ENCODE measurements at places on chromosomes 3 and 15. TPM values are rescaled to one million over a fixed set of nuclear protein-coding genes. Genes with fewer than 3 reads are reported as not detected.

- DNase-seq, result no peak
- peak overlapping the region; percentile 39 for H3K4me3 ChIP-seq
- peaks cover 6% of the 10 kb centered on the region for H3K36me3 ChIP-seq
Measured at GRCh38 chr3:187012609-187013051, 82.3 kb downstream of the ST6GAL1 start.

DNA sequence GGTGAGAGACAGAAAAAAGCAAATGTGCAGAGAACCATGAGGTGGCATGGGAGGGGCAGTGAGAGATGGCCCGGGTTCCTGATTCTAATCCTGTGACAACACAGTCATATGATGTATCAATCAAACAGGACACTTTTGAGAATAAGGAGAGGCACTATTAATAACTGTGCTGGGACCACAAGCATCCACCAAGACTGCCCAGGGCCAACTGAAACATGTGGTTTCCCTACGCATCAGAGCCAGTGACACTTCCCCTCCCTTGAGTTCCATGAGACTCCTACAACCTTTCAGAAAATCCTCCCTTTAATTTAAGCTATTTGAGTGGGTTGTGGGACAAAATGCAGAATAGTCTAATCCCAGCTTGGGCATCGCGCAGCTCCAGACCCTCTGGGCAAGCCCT, 17.4 kb downstream of the SH3BP5 start:
- no peak overlapping the region for H3K4me3 ChIP-seq
- peaks cover 50% of the 10 kb centered on the region for H3K4me1 ChIP-seq
- peak overlapping the region; percentile 20 for H3K27ac ChIP-seq
- no peaks in the 10 kb centered on the region for H3K27me3 ChIP-seq
- peaks cover 5% of the 10 kb centered on the region for H3K36me3 ChIP-seq

DNA sequence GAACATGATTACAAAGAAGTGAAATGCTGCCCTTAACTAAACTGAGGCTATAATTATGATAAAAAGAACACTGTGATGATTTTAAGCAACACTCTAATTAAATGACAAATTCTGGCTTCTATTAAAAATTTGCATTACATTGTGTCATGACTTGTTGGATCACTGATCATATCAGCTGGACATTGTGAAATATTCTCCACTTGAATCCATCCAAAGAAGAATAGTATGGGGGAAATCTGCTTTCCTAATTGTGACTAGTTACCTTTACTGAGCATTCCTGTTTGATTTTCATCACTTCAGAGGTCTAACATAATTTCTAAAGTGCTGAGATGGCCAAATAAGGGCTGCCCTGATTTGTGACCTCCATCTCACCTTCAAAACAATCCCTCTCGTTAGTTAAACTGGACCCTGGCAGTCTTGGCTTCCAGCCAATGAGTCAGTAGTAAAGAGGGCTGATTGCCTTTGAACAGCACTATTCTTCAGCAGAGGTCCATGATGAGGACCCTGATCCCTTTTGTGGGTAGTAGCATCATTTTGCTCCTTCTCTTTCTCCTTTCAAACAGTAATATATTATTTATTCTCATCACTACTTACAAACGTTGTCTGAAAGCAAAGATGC, 53.5 kb upstream of the LEKR1 start:
- DNase-seq, result no peak
- no peak overlapping the region for H3K27ac ChIP-seq
- no peaks in the 10 kb centered on the region for H3K36me3 ChIP-seq
- H3K4me1 ChIP-seq, result no peaks in the 10 kb centered on the region
- no peak overlapping the region for H3K4me3 ChIP-seq

- H3K27me3 ChIP-seq, result no peaks in the 10 kb centered on the region
- no peak overlapping the region for H3K4me3 ChIP-seq
- no peaks in the 10 kb centered on the region for H3K4me1 ChIP-seq
- H3K36me3 ChIP-seq, result peaks cover 3% of the 10 kb centered on the region
- DNase-seq, result no peak
- H3K27ac ChIP-seq, result no peak overlapping the region
Measured at GRCh38 chr3:184832903-184833302, 20.9 kb downstream of the VPS8 start.

- H3K27ac ChIP-seq, result no peak overlapping the region
- no peaks in the 10 kb centered on the region for H3K27me3 ChIP-seq
- no peak overlapping the region for H3K4me3 ChIP-seq
- H3K4me1 ChIP-seq, result no peaks in the 10 kb centered on the region
- no peaks in the 10 kb centered on the region for H3K36me3 ChIP-seq
- no peak for DNase-seq
Measured at GRCh38 chr3:133803469-133803868, 2.1 kb upstream of the SRPRB start.

DNA sequence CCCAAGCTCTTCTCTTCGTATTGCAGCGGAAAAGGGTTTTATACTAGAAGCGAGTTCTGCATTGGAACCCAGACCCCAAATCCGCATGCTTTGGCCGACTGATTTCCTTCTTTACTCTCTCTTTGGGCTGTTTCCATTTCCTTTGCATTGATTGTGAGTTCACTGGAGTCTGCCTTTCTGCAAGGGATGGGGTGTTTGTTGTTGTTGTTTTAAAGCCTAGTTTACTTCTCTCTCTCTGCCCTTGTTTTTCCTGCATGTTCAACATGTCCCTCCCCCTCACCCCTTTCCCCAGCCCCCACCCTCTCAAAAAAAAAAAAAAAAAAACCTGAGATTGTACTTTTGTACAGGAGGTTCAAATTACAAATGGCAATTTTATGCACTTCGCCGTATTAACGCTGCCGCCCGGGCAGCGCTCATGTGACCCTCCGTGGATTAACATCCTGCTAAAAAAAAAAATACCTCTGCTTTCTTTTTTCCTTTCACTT, 2.2 kb downstream of the NR2F2 start:
- no peaks in the 10 kb centered on the region for H3K36me3 ChIP-seq
- no peaks in the 10 kb centered on the region for H3K27me3 ChIP-seq
- H3K4me1 ChIP-seq, result peaks cover 3% of the 10 kb centered on the region
- H3K4me3 ChIP-seq, result peak overlapping the region; percentile 60

- no peak overlapping the region for H3K27ac ChIP-seq
- peaks cover 1% of the 10 kb centered on the region for H3K27me3 ChIP-seq
- no peak overlapping the region for H3K4me3 ChIP-seq
- no peak for DNase-seq
Measured at GRCh38 chr15:51137880-51138430, 43.2 kb upstream of the TNFAIP8L3 start.

DNA sequence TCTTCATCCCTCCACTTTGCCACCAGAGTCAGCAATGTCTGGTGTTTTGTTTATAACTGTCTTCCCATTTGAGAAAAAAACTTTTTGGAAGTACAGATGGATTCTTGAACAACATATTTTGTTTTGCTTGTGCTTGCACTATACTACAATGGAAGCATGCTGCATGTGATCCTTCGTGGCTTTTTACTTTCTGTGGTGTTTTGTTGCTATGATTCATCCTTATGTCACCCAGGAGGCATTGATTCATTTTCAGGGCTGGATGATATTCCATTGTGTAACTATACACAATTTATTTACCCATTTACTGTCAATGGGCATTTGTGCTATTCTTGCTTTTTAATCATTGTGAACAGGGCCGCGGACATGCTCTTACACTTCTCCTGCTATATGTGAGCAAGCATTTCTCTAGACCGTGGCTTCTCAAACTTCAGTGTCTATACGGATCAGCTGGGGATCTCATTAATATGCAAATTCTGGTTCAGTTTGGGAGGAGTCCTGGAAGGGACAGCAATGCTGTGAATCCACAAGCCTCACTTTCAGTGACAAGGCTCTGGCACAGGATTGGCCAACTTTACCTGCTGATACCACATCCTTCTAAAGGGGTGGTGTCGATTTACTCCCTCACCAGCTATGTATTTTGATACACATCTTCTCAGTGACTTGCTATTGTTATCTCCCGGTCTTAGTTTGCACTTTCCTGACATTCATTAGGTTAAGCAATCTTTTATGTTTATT, 65.9 kb downstream of the POLR2M start:
- H3K4me1 ChIP-seq, result no peaks in the 10 kb centered on the region
- no peak for DNase-seq
- H3K4me3 ChIP-seq, result no peak overlapping the region
- H3K27ac ChIP-seq, result no peak overlapping the region
- no peaks in the 10 kb centered on the region for H3K36me3 ChIP-seq
- no peaks in the 10 kb centered on the region for H3K27me3 ChIP-seq

- H3K27ac ChIP-seq, result no peak overlapping the region
- no peaks in the 10 kb centered on the region for H3K27me3 ChIP-seq
- H3K4me3 ChIP-seq, result no peak overlapping the region
- no peaks in the 10 kb centered on the region for H3K36me3 ChIP-seq
- DNase-seq, result no peak
- peaks cover 5% of the 10 kb centered on the region for H3K4me1 ChIP-seq
Measured at GRCh38 chr3:29318251-29318650, 37.4 kb downstream of the RBMS3 start.

DNA sequence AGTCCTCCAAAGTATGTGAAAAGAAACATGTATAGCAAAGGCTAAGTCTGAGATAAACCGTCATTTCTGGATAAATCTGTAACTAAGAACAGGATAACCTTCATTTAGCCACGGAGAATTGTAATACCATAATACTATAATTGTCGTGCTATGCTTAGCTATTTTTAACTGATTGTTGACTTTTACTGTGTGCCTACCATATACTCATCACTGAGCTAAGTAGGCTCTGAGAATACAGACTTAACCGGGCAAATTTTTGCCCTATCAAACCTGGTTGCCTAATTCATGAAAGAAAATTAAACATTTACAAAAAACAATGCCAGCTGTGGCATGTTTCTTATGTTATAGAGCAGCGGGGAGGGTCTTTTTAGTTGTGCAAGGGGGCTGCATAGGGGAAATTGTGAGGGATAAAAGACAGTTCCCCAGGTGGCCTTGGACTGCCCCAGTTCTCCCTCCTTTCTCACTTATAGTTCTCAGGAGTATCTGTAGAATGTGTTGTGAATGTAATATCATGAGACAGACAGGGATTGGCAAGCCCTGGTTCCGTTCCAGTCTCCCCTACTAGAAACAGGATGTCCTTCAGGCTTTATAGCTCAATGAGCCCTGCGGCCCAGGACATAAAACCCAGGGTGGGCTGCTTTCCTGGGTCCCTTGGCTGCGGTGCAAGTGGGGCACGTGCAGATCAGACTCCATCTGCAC, 318.5 kb downstream of the GBE1 start:
- no peak overlapping the region for H3K27ac ChIP-seq
- H3K36me3 ChIP-seq, result no peaks in the 10 kb centered on the region
- no peak overlapping the region for H3K4me3 ChIP-seq
- no peaks in the 10 kb centered on the region for H3K27me3 ChIP-seq
- DNase-seq, result no peak

DNA sequence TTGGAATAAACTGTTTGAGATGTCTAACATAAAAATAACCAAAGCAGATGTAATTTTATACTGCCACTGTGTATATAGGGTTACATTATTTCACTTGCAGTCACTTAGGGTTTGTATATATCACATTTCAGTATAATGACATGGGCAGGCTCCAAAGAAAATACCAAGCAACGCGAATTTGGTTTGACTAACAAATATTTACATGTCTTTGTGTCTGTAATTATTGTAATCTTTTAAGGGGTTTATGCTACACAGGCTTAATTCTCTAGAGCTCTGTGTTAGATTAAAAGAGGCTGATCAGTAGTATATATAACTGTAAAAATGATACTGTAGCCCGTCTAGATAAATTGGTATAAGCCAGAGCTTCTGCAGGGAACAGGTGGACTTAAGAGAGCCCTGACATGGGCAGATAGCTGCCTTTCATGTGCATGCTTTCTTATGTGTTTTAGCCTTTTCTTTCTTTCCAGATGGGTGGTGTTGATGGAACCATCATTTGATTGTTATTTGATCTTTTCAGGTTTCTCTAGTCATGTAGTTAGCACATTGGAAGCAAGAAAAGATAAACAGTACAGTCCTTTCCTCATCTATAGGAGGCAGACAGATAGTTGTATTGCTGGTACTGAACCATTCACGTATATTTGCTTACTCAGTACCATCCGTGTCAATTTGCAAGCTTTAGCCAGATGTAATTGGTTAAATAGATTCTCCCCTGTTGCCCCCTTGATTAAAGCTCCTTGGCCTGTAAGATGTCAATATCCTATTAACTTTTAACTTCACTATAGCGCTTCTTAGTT, 86.1 kb downstream of the GALK2 start:
- H3K27ac ChIP-seq, result no peak overlapping the region
- no peak overlapping the region for H3K4me3 ChIP-seq
- H3K27me3 ChIP-seq, result no peaks in the 10 kb centered on the region
- DNase-seq, result no peak
- H3K36me3 ChIP-seq, result no peaks in the 10 kb centered on the region
- H3K4me1 ChIP-seq, result no peaks in the 10 kb centered on the region

- no peaks in the 10 kb centered on the region for H3K36me3 ChIP-seq
- no peak overlapping the region for H3K4me3 ChIP-seq
- no peak for DNase-seq
Measured at GRCh38 chr3:148205977-148206376, 491.7 kb upstream of the AGTR1 start.

- H3K4me1 ChIP-seq, result no peaks in the 10 kb centered on the region
- no peaks in the 10 kb centered on the region for H3K27me3 ChIP-seq
- DNase-seq, result no peak
- no peaks in the 10 kb centered on the region for H3K36me3 ChIP-seq
Measured at GRCh38 chr15:76138436-76138835, 78.7 kb downstream of the TMEM266 start.

DNA sequence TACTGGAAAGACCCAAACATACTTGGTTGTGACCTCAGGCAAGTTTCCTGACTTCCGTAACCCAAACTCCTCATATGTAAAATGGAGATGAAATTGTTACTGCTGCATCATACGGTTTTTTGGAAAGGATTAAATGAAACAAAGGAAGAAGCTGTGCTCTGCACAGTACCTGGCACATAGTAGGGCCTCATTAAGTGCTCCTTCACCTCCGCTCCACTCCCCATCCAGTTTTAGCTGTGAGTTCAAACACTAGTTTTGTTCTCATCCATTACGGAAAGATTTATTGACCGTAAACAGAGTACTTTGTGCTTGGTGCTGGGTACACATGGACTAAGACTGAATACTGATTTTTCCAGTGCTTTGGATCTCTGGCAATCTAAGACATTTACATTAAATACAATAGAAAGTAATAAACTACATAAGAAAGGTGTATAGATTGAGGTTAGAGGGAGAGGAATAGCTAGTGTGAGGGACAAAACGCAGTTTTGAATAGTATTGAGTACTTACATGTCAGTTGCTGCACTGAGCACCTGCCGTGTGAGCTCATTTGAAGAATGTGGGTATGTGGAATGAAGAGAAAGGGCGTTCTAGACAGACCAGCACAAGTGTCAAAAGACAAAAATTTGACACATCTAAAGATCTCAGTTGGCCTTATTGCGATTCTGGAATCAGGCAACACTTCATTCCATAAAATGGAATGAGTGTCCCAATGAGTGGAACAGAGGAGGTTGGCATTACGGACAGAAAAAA, 594 bp upstream of the ICE2 start:
- DNase-seq, result peak; percentile 15
- H3K27me3 ChIP-seq, result no peaks in the 10 kb centered on the region
- peaks cover 13% of the 10 kb centered on the region for H3K4me1 ChIP-seq
- no peaks in the 10 kb centered on the region for H3K36me3 ChIP-seq
- H3K4me3 ChIP-seq, result peak overlapping the region; percentile 88

The MST1R gene
- 2.3 TPM for total RNA-seq

The CPNE9 gene
- total RNA-seq, result not detected

The KY gene
- not detected for total RNA-seq

The FGF12 gene
- total RNA-seq, result not detected

The LMLN gene
- 0.95 TPM for total RNA-seq

The DNAJA4 gene
- total RNA-seq, result 5.9 TPM

The KCNMB3 gene
- 1.7 TPM for total RNA-seq

The GLDN gene
- total RNA-seq, result not detected

The DUOX1 gene
- 0.08 TPM for total RNA-seq

The SPG21 gene
- 64.9 TPM for total RNA-seq

The MYO5C gene
- 1.0 TPM for total RNA-seq

The CHCHD4 gene
- total RNA-seq, result 21.0 TPM

Data from GM12878 (cell line).